ENCODE measurements at places on chromosomes 11 and 22. TPM values are rescaled to one million over a fixed set of nuclear protein-coding genes. Genes with fewer than 3 reads are reported as not detected.

DNA sequence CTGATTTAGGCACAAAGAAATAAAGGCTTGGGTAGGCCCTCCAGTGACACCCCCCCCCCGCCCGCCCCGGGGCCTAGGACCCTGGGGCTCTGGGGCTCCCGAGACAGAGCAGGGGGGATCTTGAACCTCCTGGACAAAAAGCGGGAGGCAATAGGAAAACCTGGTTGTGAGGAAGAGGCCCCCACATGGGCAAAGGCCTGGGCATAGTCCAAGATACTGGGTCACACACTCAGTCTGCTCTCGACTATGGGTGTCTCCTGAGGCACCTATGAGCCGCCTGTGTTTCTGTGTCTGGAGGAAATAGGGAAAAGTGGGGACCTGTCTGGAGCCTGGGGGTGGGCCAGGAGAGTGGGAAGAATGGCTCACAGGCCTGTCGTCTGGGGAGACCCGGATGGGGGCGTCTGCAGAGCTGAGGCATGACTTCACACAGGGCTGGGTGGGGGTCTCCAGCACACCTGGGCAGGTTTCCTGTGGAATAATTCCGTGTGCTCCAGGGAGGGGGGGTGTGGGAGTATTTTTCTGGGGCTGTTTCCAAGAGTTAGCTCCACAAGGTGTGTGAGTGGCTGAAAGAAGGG is 2.4 kb upstream of the MN1 start:
- H3K4me1 ChIP-seq = peaks cover 23% of the 10 kb centered on the region
- H3K4me3 ChIP-seq = no peak overlapping the region
- no peak for DNase-seq
- no peaks in the 10 kb centered on the region for H3K27me3 ChIP-seq
- no peaks in the 10 kb centered on the region for H3K36me3 ChIP-seq

OR2AT4 gene
- not detected for total RNA-seq

GRCh38 chr11:92528001-92528400 is 303.4 kb downstream of the FAT3 start:
- DNase-seq = no peak
- no peak overlapping the region for H3K27ac ChIP-seq
- no peaks in the 10 kb centered on the region for H3K4me1 ChIP-seq
- H3K27me3 ChIP-seq = no peaks in the 10 kb centered on the region

DNA sequence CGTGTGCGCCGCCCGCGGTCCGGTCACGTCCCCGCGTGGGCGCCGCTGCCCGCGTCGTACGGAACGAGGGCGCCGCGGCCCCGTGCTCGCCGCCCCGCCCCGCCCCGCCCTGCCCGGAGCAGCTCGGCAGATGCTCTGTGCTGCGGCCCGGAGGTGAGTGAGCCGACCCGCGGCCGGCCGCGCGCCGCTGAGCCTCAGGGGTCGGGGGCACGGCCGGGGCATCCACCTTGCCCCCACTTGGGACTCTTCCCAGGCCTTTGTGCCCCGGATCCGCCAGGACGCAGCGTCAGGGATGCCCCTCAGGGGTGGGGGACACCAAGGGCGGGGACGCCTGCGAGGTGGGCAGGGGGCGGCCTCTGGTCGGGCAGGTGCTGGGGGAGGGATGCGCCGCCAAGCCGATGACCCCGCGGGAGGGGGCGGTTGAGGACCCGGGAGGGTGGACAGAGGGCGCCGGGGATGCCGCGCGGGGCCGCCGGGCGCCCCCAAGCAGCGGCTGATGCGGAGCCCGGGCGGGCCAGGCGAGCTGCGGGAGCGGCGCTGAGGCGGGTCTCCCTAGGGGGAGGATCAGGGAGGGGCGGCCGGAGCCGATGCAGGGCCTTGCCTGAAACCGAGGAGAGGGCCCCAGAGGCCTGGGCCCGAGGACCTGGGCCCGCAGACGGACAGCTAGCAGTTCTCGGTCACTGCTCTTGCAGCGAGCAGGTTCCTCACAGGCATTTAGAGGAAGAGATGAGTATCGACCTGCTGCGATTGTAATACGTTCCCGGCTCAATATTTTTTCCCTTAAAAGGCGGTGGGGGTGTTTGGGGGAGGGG is at the start of gene GNAZ:
GNAZ (plus strand) TSS at position 102 of the 812 bp plus-strand sequence. CDS start 25,177 bp downstream, outside the sequence.
- H3K4me3 ChIP-seq = peak within 1 kb of the TSS; percentile 56
- no peak for DNase-seq
- peaks cover 14% of the 10 kb centered on the region for H3K4me1 ChIP-seq
- H3K27ac ChIP-seq = no peak within 1 kb of the TSS
- no peaks in the 10 kb centered on the region for H3K36me3 ChIP-seq
- no peaks in the 10 kb centered on the region for H3K27me3 ChIP-seq

- H3K27me3 ChIP-seq = no peaks in the 10 kb centered on the region
- peaks cover 78% of the 10 kb centered on the region for H3K4me1 ChIP-seq
- H3K36me3 ChIP-seq = peaks cover 5% of the 10 kb centered on the region
- H3K4me3 ChIP-seq = peak overlapping the region; percentile 84
Measured at GRCh38 chr22:37020192-37020479, 594 bp downstream of the MPST start.

GRCh38 chr22:45483918-45484499 is 18.7 kb upstream of the FBLN1 start:
- H3K4me1 ChIP-seq = no peaks in the 10 kb centered on the region
- H3K4me3 ChIP-seq = no peak overlapping the region
- no peaks in the 10 kb centered on the region for H3K36me3 ChIP-seq
- no peaks in the 10 kb centered on the region for H3K27me3 ChIP-seq
